ENCODE measurements at places on chromosomes 2 and 18.

DNA sequence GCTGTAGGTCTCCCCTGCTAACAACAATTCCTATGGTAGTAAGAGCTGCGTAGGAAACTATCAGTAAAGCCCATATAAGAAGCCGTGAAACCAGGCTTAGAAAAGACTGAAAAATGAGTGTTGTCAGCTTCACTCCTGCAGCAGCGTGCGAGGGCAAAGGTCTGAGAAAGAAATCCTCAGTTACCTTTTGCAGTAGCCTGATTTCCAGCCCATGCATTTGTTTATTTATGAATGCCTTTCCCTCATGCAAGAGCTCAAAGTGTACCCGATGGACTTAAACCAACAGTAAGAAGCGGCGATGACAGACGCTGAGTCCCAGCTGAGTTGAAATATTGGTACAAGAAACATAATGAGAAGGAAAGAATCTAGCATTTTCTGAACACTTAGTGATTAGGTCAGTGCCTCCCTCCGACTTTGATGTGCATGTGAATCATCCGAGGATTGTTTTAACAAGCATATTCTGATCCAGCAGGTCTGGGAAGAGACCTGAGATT, 15.0 kb upstream of the POLI start:
- no peak for DNase-seq

DNA sequence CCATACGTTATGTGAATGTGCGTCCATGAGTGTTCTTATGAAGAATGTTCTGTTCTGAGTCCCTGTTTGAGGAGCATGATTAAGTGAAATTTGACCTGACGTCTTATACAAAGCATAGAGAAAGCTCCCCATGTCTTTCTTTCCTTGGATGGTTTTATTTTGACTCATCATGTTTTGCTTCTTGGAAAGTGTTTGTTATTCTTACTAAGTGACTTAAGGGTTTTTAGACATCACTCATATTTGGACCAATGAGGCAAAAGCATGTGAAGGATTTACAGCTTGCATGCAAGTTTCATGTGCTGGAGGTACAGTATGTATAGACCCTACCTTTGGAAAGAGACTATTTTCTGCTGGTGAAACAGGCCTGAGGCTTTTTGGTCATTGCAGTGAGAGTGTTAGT, 33.5 kb upstream of the ZEB2 start:
- peak; percentile 59 for DNase-seq

DNA sequence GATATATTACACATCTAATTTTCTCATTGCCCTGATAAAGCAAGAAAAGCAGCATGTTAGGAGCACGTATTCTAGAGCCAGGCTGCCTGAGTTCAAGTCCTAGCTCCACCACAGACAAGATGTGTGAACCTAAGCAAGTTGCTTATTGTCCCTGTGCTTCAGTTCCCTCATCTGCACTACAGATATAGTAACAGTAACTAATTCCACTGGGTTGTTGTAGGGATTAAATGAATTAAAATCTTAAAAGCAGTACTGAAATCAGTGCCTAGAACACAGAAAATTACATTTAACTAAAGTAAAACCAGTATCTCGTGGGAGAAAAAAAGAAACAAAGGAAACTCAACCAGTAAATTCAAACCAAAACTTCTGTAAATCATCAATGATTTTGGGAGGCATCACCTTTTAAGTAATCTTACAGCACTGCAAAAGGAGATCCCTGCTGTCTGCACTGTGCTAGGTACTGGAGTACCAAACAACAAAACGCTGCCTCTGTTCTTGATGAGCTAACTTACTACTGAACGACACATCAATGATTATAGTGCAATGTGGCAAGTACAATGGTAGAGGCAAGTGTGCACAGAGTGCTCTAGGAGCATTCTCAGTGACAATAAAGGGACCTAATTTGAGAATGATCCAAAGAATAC, 7.9 kb downstream of the MAP3K2 start:
- DNase-seq: no peak

GRCh38 chr18:363301-364085, 95.6 kb upstream of the THOC1 start:
- DNase-seq: no peak

- no peak for DNase-seq
These were observed 228.0 kb upstream of the MEX3C start for GRCh38 chr18:51425475-51425874.

DNA sequence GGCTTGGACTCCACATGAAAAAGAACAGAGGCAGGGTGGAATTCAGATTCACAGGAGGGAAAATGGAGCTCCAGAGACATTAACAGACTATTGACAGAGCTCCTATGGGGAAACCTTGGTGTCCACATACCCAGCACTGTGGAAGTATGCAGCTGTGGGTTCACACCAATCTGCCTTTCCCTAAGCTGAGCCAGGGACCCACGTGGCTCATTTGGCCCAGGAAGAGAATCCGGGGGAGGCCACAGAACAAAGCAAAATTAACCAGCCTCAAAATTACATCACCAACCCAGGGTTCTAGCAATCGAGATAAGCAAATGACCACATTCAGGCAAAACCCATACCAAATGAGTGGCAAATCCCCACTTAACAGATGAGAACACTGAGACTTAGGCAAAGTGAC, 105.8 kb upstream of the TWIST2 start:
- no peak for DNase-seq
